ENCODE measurements at places on chromosomes 2 and 18. TPM values are rescaled to one million over a fixed set of nuclear protein-coding genes. Genes with fewer than 3 reads are reported as not detected.

The PLEKHB2 gene
- total RNA-seq: 43.4 TPM

The OTX1 gene
- total RNA-seq: not detected

- DNase-seq: no peak
Observed at GRCh38 chr18:75638776-75639471, 211.4 kb upstream of the SMIM21 start.

DNA sequence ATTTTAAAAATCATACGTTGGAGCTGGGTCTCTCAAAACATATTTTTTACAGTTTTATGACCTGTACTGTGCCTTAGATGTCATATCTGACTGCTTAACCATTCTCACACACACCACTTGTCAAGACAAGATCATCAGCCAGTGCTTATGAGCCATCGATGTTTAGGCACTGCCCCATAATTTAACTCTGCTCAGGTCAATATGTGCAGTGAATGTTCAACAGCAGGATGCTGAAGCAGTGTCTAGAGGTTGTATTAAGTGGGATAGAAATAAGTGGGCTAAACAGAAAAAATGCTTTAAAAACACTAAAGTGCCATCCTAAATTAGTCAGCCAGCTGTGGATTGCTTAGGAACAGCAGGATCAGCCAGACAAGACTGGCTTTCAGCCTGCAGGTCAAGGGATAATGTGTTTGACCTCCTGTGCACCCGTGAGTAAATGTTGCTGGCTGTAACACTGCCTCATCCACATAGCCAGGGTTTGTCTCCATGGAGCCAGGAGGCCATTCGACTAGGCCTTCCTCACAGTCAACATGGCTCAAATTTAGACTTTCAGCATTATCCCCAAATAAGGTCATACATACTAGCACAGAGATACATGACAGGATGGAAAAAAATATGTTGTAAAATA lies 139.0 kb upstream of the NXPH2 start:
- DNase-seq: no peak

DNA sequence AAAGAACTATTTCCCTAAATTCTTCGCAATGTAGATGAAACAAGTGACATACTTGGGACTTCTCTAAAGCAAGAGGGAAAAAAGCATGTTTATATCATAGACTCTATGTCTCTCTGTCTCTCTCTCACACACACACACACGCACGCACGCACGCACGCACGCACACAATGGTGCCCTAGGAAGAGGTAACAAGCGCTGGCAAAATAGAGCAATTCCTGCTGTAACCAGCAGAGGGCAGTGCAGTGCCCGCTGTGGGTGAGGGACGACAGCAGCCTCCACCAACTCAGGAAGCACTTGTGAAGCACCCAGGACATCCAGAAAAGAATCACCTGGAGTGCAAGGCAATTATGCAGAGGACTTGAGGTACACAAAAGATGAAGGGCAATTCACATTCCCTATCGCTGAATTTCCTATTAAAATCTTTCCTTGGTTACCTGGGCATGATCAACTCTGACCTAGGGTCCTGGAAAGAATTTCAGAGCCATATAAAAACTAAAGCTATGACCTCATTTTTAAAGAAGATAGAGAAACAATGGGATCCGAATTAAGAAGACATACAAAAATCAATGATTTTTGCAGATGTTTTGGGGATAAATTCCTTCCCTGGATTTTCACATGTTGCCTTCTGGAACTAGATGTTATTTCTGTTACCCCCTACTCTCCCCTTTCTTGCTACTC lies 166.4 kb downstream of the PDE11A start:
- DNase-seq: peak; percentile 80

DNA sequence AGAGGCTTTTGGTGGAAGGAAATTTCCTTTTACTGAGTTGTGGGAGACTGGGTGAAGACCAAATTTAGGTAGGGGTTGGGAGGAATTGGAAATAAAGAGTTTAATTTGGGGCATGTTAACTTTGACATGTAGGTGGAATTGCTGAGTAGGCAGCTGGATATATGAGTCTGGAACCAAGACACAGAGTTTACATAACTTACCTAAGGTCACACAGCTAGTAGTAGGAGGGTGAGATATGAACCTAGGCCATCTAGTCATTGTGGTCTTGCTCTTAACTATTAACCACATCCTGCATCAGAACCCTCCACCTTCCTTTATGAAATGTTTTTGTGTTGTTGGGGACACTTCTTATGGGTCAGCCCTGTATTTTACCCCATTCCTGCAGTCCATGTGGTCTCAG lies 113.1 kb downstream of the ICOS start:
- DNase-seq: no peak
